Dermis microvascular lymphatic vessel endothelial cell (primary cell): ENCODE measurements at places on chromosomes 11 and 22. TPM values are rescaled to one million over a fixed set of nuclear protein-coding genes. Genes with fewer than 3 reads are reported as not detected.

DNA sequence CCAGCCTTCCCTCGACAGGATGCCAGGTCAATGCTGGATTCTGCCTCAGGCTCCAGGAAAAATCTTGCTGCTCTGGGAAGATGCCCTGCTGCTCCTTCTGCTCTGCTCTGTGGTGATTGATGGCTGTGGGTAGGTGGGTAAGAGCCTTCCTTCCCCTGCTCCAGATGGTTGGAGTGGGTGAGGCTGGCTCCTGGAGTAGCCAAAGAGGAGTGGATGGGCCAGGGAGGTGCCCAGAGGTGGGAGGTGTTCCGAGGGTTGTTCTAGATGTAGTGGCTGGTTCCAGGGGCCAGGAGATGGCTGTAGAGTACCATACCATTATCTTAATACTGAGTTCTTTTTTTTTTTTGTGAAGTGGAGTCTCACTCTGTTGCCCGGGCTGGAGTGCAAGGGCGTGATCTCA lies 99.6 kb upstream of the THY1 start:
- no peak for DNase-seq

- DNase-seq = no peak
Measured at GRCh38 chr11:36722421-36722820, 124.4 kb upstream of the RAG2 start.

- DNase-seq = no peak
Measured at GRCh38 chr22:22178355-22178965, 66.1 kb upstream of the VPREB1 start.

GRCh38 chr11:37947821-37948220 lies 1349.8 kb upstream of the RAG2 start:
- DNase-seq = no peak

DNA sequence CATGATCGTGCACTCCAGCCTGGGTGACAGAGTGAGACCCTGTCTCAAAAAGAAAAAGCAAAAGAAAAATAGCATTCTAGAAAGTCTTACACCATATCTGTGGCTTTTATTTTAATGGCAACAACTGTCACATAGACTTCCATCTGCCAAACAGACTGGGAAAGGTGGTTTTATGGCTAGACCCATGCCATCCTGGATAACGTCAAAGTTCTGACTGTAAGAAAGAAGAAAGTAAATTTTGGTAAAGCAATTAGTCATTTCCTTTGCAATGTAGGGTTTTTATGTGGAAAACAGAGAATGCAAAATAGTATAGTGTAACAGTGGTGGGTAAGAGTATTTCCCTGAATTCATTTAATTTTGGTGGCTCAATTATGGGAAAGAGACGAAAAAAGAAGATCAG lies 75.5 kb upstream of the BARX2 start:
- DNase-seq = no peak

- no peak for DNase-seq
Measured at GRCh38 chr22:40002935-40003715, 8.4 kb downstream of the FAM83F start.

DNA sequence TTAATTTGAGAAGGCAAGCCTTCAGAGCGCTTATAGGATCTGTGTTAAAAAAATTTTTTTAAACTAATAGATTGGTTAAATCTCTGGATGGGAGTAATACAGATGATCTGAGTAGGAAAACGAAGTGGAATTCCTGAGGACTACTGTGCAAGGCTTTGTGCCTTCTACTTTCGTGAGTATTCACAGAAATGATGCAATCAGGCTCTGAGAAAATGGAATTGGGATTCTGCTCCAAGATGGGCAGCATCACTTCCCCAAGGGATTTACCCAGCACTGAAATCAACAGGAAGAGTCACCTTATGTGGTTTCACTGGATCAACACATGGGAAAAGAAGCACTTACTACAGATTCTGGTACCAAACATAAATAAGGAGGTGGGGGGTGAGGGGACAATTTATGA lies 12.5 kb downstream of the KMT5B start:
- no peak for DNase-seq

DNA sequence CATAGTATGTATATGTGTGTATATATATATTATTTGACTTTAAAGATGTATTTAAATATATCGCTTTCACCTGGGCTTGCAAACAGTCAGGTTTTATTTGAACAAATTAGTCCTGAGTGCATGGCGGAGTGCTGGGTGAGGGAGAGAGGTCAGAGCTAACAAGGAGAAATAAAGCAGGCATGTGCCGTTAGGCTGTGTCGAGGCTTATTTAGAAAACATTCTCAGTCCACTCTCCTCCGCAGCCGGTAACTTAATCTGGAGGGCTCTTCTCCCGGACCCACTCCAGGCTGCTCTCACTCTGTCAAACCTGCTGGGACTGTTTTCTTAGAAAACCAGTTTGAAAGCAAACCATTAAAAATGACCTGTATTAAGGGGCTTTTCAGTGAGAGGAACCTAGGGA lies 455.9 kb downstream of the MN1 start:
- DNase-seq = no peak

DNA sequence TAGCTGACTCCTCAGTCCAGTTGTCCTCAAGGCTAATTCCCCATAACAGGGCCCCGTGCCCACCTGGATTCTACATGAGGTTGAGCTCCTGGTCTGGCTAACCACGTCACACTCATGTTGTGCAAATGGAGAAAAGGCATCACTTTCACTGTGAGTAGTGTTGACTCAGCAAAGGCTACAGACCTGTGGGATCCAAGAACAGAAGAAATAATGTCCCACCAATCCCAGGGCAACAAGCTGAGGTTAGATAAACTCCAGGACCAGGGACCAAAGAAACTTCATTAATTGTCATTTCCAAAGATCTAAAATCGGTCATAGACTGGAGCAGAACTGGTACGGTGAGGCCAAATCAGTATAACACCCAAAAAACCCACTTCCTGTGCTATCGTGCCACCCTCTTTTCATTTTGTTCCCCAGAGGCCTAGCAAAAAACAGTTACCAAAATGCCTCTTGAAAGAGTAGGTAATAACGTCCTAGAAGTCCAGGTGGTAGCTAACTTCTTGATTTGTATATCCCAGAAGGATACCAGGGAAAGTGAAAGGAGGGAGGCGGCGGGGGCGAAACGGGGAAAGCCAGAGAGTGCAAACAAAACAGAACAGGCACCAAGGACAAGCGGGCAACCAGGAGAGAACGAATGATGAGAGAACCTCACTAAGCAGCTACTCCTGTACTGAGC lies 1.4 kb downstream of the PCSK7 start:
- DNase-seq = no peak

- DNase-seq = no peak
Measured at GRCh38 chr22:37404091-37404490, 23.2 kb downstream of the ELFN2 start.

- DNase-seq = no peak
Measured at GRCh38 chr11:122340607-122341290, 224.7 kb upstream of the BLID start.

- no peak for DNase-seq
Measured at GRCh38 chr11:75341612-75342011, 9.8 kb downstream of the ARRB1 start.

DNA sequence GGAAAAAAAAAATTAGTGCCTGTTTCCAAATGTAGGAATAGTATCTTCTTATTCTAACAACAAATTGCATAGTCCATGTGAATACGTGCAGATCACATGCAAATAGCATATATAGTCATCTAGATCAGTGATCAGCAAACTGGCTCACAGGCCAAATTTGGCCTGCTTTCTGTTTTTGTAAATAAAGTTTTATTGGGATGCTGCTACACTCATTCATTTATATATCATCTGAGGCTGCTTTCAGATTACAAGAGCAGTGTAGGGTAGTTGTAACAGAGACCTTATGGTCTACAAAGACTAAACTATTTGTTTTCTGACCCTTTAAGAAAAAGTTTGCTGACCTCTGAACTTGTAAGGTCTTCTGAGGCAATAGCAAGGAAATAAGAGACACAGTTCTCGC lies 65.6 kb downstream of the SFI1 start:
- no peak for DNase-seq

DNA sequence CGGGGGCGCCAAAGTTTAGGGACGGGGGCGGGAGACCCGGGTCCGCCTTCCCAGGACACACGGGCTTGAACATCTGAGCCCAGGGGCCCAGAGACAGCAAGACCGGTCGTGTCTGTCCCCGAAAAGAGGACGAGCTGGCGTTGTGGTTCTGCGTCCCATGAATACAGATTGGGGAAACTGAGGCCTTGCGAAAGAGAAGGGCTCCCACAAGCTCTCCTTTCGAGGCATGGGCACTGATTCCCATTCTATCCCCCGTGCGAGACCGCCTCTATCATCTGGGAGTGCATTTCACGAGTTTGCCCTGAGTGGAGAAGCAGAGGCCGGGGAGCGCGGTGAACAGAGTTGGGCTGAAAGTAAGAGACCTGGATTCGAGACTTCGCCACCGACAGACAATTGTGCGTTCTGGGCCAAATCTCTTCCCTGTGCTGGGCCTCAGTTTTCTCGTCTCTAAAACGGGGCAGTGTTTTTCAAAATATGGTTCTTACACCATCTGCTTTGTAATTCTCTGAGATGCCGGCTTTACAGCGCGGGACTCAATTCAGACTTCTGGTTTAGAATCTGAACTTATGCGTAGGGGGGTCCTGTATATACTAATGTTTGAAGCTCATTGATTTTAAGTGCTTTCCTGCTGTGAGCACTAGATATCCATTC lies 471 bp downstream of the RNF185 start:
- DNase-seq = peak; percentile 39

DNA sequence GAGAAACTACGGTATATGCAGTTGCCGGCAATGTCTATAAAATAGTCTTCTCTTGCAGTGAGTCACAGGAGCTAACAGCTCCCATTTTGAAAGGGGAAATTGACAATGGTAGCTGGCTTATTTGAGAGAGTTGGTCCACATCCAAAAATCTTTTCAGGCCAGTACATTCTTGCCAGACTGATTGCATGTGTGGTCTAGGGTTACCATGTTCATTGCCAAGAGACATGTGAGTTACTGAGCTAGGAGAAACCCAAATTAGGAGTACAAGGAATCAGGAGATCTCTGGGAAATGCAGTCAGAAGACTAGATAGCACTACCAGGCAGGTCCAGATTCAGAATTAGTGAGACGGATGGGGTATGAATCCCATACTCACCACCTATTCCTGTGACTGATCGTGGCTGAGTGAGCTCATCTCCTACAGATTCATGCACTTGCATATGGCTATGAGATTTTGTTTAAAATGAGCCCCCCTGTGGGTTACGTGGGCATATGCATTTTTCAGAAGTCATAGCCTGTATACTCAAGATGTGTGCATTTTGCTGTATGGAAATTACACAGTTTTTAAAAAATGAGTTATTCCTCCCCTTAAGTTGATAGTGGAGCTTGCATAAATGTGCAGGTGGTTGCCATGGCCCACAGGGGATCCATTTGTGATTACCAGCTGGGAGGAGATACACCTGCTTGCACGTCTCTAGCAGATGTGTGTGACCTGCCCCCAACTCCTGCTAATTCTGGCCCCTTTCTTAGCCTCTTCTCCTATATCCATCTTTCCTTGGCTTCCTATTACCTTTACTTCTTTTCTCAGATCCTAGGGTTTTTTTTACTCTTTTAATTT lies 102.7 kb downstream of the COMMD9 start:
- peak; percentile 22 for DNase-seq

DNA sequence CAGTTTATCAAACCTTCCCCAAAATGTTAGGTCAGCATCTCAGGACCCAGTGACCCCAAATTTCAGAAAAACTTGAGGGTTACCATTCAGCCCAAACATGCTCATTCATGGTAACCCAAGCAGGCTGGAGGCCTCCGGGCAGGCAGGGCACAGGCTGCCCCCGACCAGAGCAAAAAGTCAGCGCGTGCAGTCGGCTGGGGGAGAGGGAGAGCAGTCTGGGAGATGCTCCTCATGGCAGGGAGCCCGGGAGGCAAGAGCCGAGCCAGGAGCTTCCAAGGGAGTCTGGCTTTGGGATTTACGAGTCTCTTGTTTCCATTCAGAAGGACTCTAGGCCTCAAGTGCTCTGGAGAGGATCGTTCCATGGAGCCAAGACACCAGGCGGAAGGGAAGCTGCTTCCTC lies 45.7 kb downstream of the RPUSD4 start:
- DNase-seq = no peak

- DNase-seq = no peak
Measured at GRCh38 chr11:24514219-24514594, 17.4 kb downstream of the LUZP2 start.

- DNase-seq = no peak
Measured at GRCh38 chr11:66186470-66186869, 82.0 kb upstream of the RAB1B start.

- DNase-seq = no peak
Measured at GRCh38 chr11:14182833-14183364, 176.1 kb downstream of the RRAS2 start.

DNA sequence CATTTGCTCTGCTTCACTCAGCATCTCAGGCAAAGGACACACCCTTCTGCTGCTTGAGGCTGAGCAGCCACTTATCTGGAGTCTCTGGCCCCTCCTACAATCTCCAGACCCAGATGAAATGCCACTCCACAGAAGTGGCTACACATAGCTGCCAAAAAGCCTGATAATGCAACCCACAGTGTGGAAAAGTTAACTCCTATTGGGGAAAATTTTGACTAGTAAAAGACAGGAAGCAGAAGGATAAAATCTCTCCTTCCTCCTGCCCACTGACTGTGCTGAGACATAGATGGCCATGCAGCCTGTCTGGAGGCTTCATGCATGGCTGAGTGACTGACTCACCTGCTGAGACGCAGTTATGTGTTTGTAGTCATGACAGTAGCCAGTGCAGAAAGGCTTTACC lies 92.3 kb upstream of the TEAD1 start:
- no peak for DNase-seq

GRCh38 chr11:126352934-126353801 lies 2.3 kb upstream of the ST3GAL4 start:
- peak; percentile 32 for DNase-seq

DNA sequence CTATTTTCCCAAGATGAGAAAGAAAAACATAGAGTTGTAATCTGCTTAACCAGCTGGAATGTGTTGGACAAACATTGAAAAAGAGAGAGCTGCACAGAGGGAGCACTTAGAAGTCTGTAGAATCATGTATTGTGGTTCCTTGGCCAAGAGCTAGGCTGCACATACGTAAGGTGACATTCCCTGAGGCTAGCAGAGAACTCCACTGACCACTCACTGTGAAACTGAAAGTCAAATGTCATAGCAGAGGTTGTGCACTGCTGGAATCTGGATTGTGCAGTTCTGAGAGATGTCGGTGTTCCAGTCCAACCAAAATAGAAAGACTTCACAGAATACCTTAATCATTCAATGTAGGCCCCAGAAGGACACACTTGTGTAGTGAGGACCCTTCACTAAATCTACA lies 772.8 kb upstream of the RAG2 start:
- no peak for DNase-seq

Gene POU2AF3
- total RNA-seq = not detected in 2 replicates

Gene CALCA
- not detected in 2 replicates for total RNA-seq

Gene OR4P4
- total RNA-seq = not detected in 2 replicates

Gene NR1H3
- total RNA-seq = 30.6 and 33.0 TPM in 2 replicates

Gene MAJIN
- not detected in 2 replicates for total RNA-seq

Gene ZC3H7B
- 37.5 and 57.9 TPM in 2 replicates for total RNA-seq

Gene CCDC116
- total RNA-seq = under 0.01 and 0.13 TPM in 2 replicates

Gene DTX4
- total RNA-seq = 10.4 and 49.6 TPM in 2 replicates

Gene HEPHL1
- total RNA-seq = not detected in 2 replicates

Gene SLC22A8
- total RNA-seq = not detected in 2 replicates

Gene PGA5
- not detected in 2 replicates for total RNA-seq

Gene MUC6
- not detected in 2 replicates for total RNA-seq

Gene PIH1D2
- 0.51 and 1.2 TPM in 2 replicates for total RNA-seq
